CD4-positive, alpha-beta T cell treated with Interleukin-12 subunit alpha and Interleukin-12 subunit beta, for 1 hour (primary cell): ENCODE measurements at places on chromosomes 11 and 22.

- DNase-seq, result peak; percentile 88
These were observed 3.5 kb downstream of the CBX7 start for GRCh38 chr22:39148727-39149535.

DNA sequence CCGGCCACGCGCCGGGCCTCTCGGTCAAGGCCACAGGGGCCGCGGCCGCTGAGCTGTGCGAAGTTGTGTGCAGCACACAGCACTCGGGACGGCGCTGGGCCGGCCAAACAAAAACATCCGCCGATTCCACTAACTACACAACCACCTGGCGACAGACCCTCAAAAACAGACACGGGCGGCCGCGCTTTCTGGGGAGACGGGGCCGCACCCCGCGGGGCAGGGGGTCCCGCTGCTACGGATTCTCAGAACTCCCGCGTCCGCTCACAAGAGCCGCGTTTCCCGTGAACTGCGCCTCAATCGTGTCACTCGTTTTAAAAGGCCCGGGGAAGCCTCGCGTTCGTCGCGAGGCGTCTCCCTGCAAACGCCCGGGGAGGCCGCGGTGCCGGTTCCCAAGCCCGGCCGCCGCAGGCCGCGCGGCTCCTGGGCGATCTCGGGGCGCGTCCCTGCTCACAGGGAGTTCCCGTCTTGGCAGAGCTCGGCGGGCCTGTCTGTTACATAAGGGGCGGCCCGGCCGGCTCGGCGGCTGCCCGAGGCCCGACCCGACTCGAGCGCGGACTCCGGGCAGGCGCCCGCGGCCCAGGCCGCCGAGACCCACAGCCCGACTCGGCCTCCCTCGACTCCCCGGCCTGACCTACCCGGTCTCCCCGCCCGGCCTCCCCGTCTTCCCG is 936 bp downstream of the BRD1 start:
- DNase-seq, result peak; percentile 42

DNA sequence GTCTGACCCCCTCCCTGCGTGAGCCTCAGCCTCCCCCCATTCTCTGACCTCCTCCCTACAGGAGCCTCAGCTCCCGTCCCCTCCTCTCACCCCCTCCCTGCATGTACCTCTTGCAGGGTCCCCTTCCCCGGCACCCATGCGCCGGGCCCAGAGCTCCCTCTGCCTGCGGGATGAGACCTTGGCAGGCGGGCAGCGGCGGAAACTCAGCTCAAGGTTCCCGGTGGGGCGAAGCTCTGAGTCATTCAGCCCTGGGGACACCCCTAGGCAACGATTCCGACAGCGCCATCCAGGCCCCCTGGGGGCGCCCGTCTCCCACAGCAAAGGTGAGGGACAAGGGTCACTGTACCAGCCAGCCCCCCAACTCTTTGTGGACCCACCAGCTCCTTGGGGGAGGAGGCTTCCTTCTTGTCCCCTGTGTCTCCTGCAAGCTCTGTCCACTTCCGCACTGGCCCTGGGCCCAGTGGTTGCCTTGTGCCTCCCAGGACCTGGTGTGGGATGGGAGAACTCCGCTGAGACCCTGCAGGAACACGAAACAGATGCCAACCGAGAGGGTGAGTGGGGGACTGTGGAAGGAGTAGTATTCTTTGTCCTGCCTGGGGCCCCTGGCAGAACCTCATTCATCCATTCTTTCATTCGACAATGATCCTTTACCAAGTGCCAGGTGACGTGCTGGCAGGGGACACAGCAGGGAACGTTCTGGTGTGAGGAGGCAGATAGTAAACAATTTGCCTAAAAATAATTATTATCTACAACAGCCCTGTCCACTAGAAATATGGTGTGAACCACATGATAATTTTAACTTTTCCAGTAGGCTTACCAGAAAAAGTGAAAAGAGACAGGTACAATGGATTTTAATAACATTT is 3.7 kb upstream of the RPS6KA4 start:
- DNase-seq, result peak; percentile 36

- no peak for DNase-seq
These were observed 34.9 kb downstream of the P4HA3 start for GRCh38 chr11:74276581-74276980.

- DNase-seq, result no peak
These were observed 18.1 kb upstream of the SCN3B start for GRCh38 chr11:123672568-123672967.

- no peak for DNase-seq
These were observed 39.5 kb upstream of the SLC1A2 start for GRCh38 chr11:35458846-35459245.

DNA sequence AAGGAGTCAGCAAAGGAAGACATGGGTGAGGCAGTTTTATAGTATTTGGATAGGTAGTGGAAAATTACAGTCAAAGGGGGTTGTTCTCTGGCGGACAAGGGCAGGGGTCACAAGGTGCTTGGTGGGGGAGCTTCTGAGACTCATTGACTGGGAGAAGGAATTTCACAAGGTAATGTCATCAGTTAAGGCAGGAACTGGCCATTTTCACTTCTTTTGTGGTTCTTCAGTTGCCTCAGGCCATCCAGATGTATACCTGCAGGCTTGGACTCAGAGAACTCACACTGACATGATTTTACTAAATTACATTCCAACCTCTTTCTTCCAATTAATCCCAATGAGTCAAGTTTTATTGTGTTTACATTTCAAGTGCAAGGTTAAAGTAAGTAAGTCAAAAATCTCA is 240.5 kb upstream of the API5 start:
- DNase-seq, result no peak

DNA sequence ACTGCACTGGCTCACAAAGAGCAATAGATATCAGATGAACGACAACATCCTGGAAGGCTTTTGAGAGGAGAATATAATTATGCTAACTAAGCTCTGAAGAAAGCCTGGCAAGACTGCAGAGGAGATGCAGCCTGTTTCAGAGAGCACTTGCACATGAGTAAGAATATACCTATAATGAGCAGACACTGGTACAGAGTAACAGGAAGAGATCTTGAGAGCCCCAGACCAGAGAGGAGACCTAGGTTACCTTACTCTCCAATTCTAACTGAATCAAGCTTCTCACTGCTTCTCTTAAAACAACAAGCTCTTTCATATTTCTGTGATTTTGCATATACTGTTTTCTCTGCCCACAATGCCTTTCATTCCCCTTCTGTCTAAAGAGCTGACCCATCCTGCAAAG is 66.5 kb downstream of the FAM168A start:
- DNase-seq, result no peak

- peak; percentile 33 for DNase-seq
These were observed 22.1 kb downstream of the FLI1 start for GRCh38 chr11:128715691-128716561.

DNA sequence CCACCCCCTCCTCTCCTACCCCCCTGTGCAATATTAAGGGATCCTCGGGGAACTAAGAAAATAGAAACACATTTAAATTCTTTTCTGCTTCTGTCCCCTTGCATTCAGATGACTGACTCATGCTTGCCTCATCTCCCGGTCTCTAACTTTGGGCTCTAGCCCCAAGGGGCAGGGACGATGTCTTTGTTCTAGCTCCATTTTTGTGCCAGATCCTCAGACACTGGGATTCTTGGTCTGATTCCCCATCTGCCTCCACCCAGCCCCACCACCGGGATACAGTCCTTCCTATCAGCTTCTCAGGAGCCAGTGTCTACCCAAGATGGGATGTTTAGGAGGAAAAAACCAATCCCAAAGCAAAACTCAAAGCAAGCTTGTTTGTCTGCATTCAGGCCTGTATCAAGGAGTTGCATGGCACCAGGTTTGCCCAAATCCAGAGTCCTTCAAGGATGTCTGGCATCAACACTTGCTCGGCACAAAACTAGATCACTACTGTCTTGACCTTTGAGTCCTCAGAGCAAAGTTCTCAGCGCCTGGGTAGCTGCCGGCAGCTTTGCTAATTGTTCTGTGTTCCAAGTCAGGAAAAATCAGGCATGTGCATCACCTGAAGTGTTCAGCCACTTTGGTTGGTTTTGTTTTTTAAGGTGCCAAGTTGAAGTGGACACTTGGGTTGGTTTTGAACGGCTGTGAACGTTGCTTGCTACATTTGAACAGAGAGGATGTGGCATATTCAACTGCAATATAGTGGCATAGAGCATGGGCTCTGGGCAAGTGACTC is 212.8 kb downstream of the DSCAML1 start:
- DNase-seq, result no peak

DNA sequence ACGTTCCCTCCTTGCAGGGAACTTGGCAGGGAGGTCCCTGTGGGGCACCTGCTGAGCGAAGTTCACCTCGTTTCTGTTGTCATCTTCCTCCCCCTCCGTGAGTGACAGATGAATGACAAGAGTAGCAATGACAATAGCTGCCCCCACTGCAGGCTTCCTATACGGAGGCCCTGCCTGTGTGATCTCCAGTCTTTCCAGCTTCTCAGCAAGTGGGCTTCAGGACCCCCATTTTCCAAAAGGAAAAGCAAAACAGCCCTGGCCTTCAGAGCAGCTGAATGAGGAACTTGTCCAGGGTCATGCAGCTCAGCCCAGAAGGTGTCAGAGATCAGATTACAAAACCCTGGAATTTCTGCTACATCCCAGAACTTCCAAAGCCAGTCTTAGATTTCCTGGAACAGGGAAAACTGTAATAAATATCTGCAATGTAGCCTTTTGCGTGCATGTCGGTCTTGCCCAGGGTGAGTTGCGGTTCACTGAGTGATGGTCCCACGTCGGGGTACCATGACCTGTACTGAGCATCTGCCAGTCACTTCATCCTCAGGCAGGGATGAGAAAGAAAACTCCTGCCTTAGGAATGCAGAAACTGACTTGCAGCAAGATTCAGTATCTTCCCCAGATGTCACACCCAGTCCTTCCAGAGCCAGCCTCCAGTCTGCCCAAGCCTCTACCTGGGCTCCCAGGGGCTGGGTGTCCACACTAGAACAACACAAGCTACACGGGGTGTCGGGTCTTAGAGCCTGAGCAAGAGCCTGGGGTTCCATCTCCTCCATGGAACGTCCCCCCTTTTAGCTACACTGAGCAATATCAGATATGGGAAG is 1457.0 kb downstream of the BRD1 start:
- no peak for DNase-seq

GRCh38 chr22:39528681-39529486 is 3.7 kb downstream of the RPS19BP1 start:
- peak; percentile 94 for DNase-seq

- DNase-seq, result no peak
These were observed 6.0 kb downstream of the TBCEL start for GRCh38 chr11:121029813-121030445.

- no peak for DNase-seq
These were observed 164.6 kb downstream of the FEZ1 start for GRCh38 chr11:125331357-125332035.
